ENCODE measurements at places on chromosomes 3 and 15.
A peak's percentile ranks its signal among the peaks of the same experiment; 100 is the strongest.

DNA sequence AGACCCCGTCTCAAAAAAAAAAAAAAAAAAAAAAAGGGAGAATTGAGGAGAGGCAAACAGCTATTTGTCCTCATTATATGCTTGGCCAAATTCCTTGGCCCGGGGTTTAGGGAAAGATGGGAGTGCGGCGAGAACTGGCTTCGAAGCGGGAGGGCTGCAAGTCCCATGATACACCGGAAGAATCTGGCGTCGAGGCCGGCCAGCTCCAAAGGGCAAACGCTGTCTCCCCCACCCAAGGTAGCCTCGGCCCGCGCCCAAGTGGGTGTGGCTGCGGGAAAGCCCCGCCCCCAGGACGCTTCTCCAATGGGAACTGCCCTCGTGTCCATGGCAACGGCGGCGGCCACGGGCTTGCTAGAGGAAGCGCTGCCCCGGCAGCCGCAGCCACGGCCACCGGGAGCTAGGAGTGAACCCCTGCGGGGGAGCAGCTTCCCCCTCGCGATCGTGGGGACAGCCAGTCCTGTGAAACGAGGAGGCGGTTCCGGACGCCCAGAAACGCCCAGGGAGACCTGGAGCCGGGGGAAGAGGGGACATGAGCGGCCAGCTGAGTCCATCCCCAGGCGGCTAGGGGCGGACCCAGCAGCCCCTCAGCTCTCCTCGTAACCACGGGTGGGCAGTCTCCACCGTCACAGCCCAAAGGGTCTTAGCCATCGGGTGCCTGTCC lies at the start of gene TTLL13:
TSS of gene TTLL13 (plus strand) at position 354 of the 661 bp plus-strand sequence. CDS start 1,075 bp downstream, outside the sequence.
- DNase-seq: peak; percentile 61

- DNase-seq: no peak
Observed at GRCh38 chr15:54839379-54839778, 357.4 kb downstream of the RSL24D1 start.

DNA sequence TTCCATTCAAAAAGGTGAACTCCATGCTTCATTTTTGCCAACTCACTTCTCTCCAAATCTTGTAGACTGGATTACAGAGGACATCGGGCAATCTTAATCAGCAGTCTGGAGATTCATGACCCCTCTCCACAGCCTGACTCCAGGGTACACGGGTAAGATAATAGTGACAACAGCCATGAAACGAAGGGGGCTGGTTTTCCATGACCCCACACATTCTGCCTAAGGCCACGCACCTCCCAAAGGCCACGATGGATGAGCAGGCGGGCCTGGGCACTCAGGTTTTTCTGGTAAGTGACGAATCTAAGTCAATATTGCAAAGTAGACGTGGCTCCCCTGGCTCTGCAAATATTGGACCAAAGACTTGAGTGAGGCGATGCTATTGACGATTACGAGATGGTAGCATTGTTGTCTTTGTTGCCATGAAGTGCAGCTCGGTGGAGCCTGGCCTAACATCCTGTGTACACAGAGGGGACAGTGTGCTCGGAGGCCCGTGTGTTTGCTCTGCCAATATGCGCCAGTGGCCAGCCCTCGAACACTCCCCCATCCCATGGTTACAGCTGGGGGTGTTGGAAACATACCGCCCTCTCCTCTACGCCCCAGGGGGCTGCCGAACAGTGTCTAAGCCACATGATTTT lies 119.1 kb downstream of the OPA1 start:
- no peak for DNase-seq

- no peak for DNase-seq
Observed at GRCh38 chr15:74307827-74308811, 59.3 kb downstream of the CYP11A1 start.

DNA sequence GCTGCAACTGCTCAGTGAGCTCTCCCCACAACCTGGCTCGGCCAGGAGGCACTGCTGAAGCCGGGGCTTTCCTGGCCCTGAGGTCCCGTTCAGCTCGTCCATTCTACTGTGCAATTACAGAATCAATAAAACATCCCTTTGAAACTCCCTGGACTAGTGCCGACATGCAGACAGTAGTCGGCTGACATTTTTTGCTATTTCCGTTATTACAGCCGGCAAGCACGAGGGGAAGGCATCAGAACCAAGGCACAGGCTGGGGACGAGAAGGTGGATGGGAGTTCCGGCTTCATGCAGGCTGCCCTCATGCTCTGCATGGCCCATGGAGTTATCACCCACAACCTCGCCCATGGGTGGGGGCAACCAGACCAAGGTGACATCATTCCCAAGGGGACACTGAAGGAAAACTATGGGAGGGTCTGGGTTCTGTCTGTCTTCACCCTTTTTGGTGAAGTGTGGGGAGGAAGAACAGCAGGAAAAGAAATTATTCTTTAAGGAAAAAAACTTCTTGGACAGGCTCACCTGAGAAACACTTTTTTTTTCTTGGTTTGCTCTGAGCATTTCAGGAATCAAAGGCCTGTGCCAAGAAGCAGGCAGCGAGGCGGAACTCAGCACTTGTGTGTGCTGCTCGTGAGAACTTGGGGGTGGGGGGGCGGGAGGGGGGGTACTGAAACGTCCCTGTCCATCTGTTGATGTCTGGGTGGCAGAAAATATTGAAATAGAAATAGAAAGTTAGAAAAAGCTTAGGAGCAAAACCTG lies 154.5 kb downstream of the FOXP1 start:
- DNase-seq: no peak

DNA sequence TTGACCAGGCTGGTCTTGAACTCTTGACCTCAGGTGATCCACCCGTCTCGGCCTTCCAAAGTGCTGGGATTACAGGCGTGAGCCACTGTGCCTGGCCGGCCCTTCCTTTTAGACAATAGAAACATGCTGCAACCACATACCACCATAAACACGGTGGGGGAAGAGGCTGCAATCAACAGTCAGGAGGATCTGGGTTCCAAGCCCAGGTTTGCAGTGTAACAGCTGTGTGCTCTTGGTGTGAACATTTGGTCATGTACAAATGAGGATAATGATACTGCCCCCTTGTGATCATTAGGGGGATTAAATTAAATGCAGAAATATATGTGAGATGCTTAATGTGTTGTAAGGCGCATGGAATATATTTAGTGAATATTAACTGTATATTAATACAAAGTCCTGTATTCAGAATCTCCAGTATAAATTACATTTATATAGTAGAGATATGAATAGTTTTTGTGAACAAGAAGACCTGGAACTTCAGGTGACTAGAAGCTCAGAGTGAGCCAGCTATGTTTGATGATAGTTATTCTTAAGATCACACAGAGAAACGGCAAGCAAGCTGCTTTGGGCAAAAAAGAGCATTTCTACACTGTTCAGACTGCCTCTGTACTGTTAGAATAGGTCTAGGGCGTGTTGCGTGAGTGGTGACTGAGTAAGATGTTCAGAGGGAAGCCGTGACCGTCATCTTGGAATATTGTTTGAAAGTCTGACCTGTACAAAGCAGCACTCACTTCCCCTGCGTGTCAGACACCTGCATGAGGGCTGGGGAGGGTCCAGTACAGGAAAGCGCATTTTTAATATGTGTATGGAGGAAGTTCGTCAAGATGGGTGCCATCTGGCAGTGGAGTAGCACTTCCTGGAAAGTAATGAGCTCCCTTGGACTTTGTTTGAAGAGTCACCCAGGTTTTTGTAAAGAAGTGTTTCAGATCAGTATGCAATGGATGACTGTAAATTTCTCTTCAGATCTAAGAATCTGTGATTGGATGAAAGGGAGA lies 125.8 kb downstream of the PGPEP1L start:
- no peak for DNase-seq

DNA sequence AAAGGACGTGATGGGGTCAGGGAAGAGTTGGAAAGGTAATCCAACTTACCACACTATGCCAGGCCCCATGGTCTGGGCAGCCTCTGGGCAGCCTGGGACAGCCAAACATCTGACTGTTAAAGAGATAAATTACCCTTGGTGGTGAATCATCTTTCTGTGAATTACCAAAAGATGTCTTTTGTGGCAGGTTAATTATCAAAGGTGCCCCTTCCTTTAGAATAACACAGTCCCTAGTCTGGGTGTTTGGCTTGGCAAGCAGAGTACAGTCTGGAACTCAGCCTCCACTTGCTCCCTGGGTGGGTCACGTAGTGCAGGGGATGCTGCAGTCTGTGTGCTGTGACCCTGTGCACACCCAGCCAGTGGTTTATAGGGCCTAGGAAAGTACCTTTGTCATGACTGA lies 113.1 kb downstream of the ZNF621 start:
- DNase-seq: no peak

- DNase-seq: no peak
Observed at GRCh38 chr15:38242055-38242454, 10.6 kb upstream of the SPRED1 start.

DNA sequence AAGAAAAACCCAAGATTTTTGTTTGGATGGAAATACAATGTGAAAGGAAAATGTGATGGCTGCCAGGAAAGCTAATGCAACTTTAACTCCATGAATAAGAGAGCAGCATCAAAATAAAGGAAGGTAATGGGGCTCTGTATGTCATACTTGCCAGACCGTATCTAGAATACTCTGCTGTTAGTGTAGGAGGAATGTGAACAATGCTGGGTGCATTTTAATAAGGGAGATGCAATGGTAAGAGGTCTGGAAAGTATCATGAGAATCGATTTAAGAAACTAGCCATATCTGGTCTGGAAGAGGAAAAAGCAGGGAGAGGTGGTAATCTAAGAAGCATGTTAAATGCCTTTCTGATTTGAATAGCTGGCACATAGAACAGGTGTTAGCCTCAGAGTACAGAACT lies 239.6 kb downstream of the GBE1 start:
- no peak for DNase-seq

GRCh38 chr3:139561255-139561817 lies 21.8 kb upstream of the RBP1 start:
- no peak for DNase-seq

DNA sequence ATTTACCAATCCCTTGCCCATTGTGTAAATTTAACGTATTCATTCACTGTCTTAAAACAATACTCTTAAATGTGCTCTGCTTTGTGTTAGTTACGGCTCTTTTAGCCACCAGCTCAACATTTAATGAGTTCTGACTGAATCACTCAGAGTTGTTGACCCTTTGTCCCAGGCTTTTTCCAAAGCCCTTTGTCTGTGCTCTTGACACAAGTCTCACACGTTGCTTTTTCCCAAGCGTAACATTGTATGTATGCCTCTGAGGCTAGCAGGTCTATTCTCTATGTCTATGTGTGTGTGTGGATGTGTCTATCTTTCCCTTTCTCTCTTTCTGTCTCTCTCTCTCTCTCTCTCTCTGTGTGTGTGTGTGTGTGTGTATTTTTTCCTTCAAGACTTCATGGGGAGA lies 435.4 kb upstream of the GOLIM4 start:
- DNase-seq: no peak

GRCh38 chr3:95302044-95302443 lies 1239.2 kb downstream of the NSUN3 start:
- no peak for DNase-seq

DNA sequence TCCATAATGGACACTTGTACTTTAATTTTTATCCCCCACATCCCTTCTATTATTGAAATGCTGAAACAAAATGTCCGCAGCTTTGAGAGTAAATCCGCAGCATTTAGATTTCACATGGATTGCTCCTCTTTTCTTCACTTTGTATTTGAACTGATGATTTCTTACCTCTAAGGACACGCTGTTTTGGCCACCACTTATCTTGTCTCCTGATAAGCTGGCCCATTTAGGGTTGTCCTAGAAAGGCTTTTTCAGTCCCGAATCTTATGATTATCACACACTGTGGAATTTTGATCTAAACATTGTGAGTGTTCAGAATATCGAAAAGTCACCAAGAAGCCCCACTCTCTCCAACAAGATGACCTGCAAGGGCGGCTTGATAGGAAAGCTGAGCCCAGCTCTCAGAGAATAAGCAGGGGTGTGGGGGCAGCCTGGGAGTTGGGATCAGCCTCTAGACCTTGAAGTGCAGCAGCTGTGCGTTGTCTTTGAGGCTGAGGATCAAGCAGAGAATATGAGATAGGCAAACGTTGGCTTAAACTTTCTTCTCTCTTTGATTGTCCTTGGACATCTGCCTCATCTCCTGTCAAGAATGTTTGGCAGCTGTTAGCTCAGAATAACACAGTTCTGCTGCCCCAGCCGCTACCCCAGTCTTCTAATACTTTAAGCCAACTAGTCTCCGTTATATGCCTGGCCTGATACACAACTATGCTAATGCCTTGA lies 399.7 kb upstream of the NR2F2 start:
- no peak for DNase-seq

DNA sequence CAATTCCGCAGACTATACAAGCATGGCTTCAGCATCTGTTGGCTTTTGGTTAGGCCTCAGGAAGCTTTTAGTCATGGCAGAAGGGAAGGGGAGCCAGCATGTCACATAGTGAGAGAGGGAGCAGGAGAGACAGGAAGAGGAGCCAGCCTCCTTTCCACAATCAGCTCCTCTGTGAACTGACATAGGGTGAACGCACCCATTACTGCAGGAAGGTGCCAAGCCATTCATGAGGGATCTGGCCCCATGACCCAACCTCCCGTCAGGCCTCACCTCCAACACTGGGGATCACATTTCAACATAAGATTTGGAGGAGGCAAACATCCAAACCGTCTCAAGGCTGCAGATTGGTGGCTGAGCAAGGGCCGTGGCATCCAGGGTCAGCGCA lies 106.3 kb downstream of the LRRK1 start:
- no peak for DNase-seq

- DNase-seq: no peak
Observed at GRCh38 chr3:196186651-196187573, 24.3 kb downstream of the ZDHHC19 start.

- DNase-seq: no peak
Observed at GRCh38 chr3:47377186-47377585, 3.6 kb upstream of the PTPN23 start.

GRCh38 chr15:30922480-30923311 lies 19.0 kb downstream of the FAN1 start:
- DNase-seq: no peak

- DNase-seq: no peak
Observed at GRCh38 chr3:127171721-127172120, 21.2 kb upstream of the PRR23E start.

GRCh38 chr15:33639978-33640377 lies 328.3 kb upstream of the CHRM5 start:
- no peak for DNase-seq

DNA sequence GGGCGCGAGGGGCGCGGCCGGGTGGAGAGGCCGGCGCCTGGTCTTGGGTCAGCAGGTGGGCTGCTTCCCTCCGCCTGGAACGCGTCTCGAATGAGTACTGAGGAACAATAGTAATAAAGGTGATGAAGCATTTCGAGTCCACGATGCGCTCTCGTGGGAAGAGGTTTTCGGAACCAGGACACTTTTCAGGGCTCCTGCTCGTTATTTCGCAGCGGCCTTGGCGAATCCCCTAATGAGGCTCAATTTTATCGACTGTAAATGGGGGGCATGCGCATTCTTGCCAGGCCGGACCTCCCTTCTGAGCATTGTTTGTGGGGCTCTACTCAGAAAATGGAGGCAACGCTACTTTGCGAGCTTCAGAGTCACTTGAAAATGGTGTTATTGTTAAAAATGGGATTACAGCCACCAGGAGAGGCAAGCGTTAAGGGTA lies 1.2 kb downstream of the NR2C2 start:
- no peak for DNase-seq

- DNase-seq: no peak
Observed at GRCh38 chr3:181701096-181701495, 10.6 kb upstream of the SOX2 start.

GRCh38 chr3:76065964-76066363 lies 280.6 kb upstream of the ZNF717 start:
- DNase-seq: no peak

- no peak for DNase-seq
Observed at GRCh38 chr15:40445421-40445922, 4.7 kb downstream of the BAHD1 start.
